Stomach (tissue), 19 donors: ENCODE measurements at places on chromosomes 16 and 17.

DNA sequence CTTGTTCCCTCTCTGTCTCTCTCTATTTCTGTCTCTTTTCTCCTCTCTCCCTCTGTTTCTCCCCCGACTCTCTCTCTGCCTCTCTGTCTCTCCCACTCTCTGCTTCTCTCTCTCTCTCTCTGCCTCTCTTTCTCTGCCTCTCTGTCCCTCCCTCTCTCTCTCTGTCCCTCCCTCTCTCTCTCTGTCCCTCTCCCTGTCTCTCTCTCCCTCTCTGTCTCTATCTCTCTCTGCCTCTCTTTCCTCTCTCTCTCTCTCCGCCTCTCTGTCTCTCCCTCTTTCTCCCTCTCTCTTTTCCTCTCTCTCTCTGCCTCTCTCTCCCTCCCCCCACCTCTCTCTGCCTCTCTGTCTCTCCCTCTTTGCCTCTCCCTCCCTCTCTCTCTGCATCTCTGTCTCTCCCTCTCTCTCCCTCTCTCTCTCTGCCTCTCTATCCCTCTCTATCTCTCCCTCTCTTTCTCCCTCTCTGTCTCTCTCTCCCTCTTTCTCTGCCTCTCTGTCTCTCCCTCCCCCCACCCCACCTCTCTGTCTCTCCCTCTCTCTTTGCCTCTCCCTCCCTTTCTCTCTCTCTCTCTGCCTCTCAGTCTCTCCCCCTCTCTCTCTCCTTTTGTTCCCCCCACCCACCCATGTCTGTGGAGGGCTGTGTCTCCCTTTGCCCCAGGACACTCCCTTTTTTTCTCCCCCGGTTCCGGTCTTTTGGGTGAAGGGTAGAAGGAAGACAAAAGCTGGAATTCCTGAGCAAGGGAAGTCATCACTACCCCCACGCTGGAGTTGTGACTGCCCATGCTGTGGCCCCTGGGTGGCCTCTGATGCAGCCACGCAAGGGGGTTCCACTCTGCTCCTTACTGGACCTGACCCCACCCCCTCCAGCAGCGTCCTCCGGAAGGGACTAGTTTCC is 27.1 kb upstream of the MGAT5B start:
- no peaks in the 10 kb centered on the region for H3K36me3 ChIP-seq
- H3K4me1 ChIP-seq: peaks cover 27% of the 10 kb centered on the region

DNA sequence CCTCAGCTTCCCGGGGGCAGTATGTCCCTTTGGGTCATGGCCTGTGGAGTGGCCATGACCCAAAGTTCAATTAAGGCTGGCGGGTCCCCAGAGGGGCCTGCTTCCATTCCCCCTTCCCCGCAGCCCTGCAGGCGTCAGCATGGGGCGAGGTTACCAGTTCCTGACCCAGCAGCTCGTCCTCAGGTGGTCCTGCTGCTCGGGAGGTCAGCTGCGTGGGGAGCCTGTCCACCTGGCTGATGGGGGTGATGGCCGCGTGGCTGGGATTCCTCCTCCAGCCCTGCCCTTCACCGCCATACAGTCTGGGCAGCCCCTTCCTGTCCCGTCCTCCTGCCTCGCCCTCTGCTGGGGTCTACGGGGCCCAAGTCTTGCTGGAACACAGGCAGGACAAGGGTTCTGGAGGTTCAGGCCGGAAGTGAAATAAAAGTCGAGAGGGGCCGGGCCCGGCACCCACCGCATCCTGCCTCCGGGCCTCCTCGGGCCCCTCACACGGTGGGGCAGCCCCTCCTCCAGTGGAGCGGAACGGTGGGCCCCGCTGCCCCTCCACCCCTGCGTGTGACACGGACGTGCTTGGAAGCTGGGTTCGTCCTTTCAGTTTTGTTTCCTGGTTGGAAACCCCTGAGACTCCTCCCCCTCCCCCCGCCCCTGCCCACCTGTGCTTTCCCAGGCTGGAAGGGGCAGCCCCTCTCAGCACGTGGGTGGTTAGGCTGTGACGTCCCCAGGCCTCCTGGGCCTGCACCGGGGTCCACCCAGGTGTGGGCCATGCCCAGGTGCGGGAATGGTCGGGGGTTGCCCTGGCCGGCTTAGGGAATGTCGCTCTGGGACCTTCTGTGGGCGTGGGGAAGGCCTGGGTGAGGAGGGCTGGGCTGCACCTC is 6.8 kb downstream of the UBALD2 start:
- H3K36me3 ChIP-seq: peaks cover 31% of the 10 kb centered on the region
- no peaks in the 10 kb centered on the region for H3K27me3 ChIP-seq
- peaks cover 78% of the 10 kb centered on the region for H3K4me1 ChIP-seq
- H3K27ac ChIP-seq: peak overlapping the region; percentile 82
- peak overlapping the region; percentile 42 for H3K4me3 ChIP-seq
- peak; percentile 92 for DNase-seq

- H3K36me3 ChIP-seq: peaks cover 61% of the 10 kb centered on the region
- H3K27me3 ChIP-seq: no peaks in the 10 kb centered on the region
- H3K27ac ChIP-seq: no peak overlapping the region
- H3K4me1 ChIP-seq: peaks cover 8% of the 10 kb centered on the region
- H3K4me3 ChIP-seq: no peak overlapping the region
Observed at GRCh38 chr16:1523581-1524245, 9.8 kb upstream of the TMEM204 start.

GRCh38 chr17:66449418-66449977 is 147.1 kb downstream of the PRKCA start:
- no peaks in the 10 kb centered on the region for H3K36me3 ChIP-seq
- peaks cover 13% of the 10 kb centered on the region for H3K4me1 ChIP-seq
- no peaks in the 10 kb centered on the region for H3K27me3 ChIP-seq
- no peak overlapping the region for H3K4me3 ChIP-seq
- no peak for DNase-seq
- H3K27ac ChIP-seq: no peak overlapping the region
